Stimulated activated CD8-positive, alpha-beta memory T cell treated with anti-CD3 and anti-CD28 coated beads, Interleukin-7, amount 100 ng/mL, for 24 hours (primary cell): ENCODE measurements at places on chromosomes 3 and 15.

DNA sequence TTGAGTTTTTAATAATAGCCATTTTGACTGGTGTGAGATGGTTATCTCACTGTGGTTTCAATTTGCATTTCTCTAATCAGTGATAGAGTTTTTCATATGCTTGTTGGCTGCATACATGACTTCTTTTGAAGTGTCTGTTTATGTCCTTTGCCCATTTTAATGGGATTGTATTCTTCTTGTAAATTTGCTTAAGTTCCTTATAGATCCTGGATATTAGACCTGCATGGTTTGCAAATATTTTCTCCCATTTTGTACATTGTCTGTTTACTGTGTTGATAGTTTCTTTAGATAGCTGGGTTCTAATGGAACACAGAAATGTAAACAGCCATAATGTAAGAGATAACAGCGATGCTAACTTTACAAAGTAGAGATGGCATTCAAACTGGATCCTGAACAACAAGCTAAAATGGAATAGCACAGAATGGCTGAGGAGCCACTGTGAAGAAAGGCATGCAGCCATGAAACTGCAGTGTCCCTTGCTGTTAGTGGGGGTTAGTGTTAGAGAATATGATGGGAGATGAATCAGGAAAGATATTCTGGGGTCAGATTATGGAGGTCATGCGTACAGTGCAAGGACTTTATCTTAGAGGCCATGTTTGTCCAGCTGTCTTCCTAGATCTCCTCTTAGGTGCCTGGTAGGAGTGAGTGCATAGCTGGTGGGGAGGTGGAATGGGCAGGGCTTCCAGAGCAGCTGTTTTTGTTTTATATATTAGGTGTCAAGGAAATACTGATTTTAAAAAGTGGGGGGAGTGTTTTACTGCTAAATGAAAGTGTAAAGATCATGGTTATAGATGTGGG is 48.1 kb downstream of the BBS4 start:
- no peak for DNase-seq

DNA sequence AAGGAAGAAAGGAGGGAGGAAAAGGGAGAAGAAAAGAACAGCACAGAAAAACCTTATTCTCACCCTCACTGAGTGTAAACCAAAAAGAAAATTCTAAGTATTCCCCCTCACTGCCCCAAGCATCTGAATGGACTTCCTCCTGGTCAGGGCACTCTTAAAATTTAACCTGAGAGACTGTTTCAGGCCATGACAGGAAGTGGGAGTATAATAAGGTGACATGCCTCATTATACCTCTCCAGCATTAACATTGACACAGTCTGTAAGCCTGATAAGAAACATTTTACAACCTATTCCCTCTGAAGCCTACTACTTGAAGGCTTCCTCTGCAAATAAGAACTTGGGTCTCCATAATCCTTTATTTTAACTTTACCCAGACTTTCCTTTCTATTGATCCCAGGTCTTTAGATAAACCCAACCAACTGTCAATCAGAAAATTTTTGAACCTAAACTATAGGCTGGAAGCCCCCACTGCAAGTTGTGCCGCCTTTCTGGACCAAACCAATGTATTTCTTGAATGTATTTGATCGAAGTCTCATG is 41.7 kb downstream of the SLCO2A1 start:
- DNase-seq: no peak

- DNase-seq: no peak
Observed at GRCh38 chr3:107430996-107431245, 53.7 kb downstream of the CCDC54 start.

DNA sequence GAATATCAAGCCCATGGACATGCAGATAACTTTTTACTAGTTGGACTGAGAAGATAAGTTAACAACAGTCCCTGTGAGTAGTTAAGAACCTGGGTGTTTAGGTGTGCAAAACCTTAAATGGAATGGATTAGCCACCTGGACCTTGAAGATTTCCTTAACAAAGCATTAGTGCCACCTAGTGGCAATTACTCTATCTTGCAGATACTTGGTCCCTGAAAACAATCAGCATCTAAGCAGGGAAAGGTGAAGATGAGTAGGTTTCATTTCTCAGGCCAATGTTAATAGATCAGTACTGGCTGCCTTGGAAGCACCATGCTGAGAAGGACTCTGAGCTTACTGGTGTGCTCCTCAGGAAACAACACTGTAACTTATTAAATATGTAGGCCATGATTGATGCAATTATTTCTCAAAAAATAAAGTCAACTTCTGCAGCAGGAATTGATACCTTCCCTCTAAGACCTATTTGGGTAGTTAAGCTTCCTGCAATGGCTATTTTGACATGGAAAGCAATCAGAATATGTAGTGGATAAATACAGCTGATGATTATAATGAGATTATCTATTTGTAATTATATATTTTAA is 329.4 kb downstream of the TBC1D5 start:
- DNase-seq: no peak

DNA sequence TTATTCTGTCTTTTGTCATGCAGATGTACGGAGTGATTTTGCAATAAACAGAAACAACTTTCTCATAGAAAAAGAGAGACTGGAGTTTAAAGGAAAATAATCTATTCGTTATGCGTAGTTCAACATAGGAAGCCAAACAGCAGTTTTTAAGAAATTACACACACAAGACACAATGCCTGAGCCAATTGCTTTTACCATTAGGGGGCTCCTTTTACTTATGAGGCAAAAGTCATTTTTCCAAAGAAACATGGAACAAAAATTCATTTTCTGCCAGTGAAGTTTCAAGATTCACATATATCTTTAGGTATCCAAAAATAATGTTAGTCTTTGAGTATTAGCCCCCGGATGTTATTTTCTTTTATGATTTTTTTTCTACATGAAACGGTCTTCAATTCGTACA is 10.7 kb downstream of the CNTN6 start:
- DNase-seq: no peak

DNA sequence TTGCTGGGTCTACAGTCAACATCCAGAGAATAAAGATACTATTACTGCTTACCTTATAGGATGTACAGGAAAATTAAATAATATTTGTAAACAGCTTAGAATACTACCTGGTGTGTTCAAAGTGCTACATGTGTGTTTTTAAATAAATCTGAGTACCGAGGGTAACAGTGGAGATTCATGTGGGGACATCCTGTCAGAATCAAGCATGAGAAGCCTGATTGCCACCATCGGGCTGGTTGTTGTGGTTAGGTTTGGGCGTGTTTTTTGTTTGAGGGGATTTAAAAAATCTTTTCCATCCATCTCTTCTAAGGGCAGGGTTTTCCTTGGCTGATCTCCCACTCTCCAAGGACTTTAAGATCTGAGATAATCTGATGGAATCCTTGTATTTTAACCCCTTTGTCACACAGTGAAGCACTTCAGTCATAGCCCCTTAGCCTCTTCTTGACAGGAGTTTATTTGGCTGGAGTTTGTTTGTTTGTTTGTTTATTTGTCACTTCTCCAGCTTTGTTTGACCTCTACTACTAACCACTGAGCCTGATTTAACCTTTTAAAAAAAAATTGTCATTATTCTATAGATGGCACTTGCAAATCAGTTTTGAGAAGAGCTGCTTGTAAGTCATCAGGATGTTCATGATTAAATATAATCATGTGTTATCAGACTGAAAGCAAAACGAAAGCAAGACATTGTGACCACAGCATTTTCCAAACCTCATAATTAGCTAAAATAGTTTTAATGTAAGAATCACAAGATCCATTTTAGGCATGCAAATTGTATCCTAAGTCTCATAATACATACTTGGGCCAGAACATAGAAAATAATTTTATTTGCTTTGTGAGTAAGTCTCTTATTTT is 72.8 kb upstream of the RARB start:
- no peak for DNase-seq

DNA sequence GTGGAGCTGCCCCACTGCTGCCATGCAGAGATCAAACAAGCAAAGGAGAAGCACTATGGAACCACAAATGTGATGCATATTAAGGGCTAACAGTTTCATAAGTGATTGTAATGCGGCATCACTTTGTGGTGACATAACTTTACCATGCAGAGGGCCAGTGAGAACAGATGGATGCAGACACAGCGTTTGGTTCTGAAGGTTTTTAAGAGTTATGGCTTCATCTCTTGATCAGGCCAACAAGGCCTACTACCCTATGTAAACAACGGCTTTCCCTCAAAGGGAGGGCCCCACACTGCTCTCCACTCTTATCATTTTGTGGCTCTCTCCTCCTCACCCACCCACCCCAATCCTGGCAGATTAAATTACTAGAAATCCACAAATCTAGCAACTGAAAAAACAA is 13.4 kb downstream of the NR2E3 start:
- no peak for DNase-seq

DNA sequence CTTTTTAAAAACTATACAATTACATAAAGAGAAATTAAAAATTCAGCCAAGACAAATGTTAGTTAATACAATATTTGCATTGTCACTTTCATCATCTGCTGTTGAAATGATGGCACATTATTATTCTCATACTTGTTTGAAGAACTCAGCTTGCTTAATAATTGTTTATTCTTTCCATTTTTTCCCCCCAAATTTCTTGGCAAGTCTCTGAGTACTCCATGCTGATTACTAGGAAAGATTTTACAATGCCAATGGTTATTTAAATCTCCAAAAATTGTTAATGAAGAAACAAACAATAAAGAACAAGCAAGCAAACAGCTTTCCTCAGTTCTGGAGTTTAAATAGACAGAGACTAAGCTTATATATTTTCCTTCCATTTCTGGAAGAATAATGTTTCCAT is 15.1 kb upstream of the STXBP5L start:
- DNase-seq: no peak

GRCh38 chr3:14281053-14281452 is 102.4 kb downstream of the LSM3 start:
- DNase-seq: no peak

DNA sequence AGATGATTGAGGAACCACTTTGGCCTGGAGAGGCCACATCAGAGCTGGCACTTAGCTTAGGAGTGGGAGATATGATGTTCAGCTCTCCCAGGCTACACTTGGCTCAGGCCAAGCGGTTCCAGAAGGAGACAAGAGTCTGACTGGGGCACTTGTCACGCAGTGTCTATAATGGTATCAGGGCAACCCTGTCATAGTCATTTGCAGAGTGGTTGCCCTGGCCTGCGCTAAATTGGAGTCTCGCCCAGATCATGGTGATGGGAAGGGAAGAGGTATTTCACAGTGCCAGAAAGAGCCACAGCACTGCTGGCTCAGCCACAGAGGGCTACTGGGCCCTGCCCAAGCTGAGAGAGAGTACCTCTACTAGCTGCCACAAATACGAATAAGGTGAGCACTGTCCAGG is 186.9 kb upstream of the CRBN start:
- DNase-seq: no peak

- DNase-seq: no peak
Observed at GRCh38 chr3:179149406-179149867, 1.3 kb downstream of the PIK3CA start.

- no peak for DNase-seq
Observed at GRCh38 chr3:57961177-57961827, 46.9 kb upstream of the FLNB start.

GRCh38 chr3:99532246-99532645 is 106.1 kb upstream of the COL8A1 start:
- DNase-seq: no peak

- no peak for DNase-seq
Observed at GRCh38 chr15:29978411-29979382, 104.1 kb upstream of the GOLGA8J start.

DNA sequence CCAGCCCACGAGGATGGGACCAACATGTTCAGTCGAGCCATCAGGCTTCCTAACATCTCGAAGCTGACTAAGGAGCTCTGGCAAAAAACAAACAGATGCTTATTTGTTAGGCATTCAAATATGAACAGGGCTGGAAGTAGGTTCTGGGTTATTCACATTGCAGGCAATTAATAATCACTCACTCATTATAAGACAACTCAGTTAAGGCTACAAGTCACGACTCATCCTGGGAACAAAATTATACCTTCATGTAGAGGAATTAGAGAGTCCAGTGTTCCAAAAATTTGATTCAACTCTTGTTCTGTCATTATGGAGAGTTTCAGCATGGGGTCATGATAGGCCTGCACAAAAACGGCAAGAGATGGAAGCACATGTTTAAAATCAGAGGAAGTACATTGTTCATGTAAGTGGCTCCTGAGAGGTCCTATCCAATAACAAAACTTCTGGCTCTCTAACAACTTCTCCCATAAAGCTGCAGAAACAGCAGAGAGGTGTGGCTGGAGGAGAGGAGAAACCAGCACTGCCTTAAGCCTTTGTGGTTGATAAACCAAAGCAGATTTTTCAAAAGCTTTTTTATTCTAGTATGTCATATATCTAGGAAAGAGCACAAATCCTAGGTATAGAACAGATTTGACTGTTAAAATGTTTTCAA is 50.6 kb downstream of the ARHGEF3 start:
- DNase-seq: no peak

DNA sequence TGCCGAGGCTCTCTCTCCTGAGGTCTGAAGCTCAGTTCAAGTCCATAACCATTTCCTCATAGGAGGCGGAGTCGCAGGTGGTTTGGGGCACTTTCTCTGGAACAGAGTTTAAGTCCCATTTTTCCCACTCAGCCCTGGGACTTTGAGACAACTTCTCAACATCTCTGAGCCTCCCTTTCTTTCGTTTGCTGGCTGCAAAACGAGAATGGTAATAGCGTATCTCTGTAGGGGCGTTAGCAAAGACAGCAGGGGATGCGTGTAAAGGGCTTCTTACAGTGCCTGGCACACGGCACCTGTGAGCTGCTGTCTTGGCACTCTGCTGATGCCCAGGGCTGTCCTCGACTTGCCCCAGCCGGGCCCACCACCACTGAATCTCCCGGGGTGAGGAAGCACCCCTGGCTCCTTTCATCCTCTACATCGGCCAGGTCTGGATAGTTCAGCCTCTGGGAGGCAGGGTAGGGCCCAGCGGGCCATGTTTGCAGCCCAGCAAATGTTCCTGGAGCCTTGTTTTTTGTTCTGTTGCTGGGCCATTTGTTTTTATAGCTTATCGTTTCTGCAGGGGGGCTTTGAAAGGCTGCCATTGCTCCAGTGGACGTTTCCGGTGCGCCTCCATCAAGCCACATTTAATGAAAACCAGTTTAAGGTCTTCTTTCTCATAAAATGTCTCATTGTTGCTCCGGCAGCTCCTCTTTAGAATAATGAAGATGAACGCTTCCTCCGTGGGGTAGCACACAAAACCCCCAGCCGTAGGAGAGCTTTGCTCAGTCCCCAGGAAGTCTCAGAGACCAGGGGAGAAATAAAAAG is 60.0 kb upstream of the WNT5A start:
- no peak for DNase-seq

DNA sequence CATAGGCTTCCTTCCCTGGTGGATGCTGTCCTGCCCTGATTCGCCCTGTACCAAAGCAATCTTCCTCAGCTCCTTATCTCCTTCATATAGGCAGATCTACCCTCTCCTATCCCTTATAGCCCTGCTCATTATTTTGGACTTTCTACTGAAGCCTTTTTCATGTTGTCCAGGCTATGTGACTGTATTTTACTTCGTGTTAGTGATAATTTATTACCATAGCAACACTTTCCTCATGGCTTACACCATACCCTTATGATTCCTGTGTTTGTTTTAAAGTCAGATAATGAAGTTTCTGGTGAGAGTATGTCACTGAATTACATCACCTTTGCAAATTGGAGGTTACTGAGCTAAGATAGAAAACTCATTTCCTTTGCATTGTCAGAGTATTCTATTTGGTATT is 352.6 kb downstream of the NLGN1 start:
- DNase-seq: no peak

- DNase-seq: no peak
Observed at GRCh38 chr3:132231633-132232032, 85.6 kb upstream of the ACP3 start.

GRCh38 chr15:85333132-85333831 is 47.1 kb upstream of the AKAP13 start:
- DNase-seq: no peak
